ENCODE measurements at places on chromosomes 2 and 18.

DNA sequence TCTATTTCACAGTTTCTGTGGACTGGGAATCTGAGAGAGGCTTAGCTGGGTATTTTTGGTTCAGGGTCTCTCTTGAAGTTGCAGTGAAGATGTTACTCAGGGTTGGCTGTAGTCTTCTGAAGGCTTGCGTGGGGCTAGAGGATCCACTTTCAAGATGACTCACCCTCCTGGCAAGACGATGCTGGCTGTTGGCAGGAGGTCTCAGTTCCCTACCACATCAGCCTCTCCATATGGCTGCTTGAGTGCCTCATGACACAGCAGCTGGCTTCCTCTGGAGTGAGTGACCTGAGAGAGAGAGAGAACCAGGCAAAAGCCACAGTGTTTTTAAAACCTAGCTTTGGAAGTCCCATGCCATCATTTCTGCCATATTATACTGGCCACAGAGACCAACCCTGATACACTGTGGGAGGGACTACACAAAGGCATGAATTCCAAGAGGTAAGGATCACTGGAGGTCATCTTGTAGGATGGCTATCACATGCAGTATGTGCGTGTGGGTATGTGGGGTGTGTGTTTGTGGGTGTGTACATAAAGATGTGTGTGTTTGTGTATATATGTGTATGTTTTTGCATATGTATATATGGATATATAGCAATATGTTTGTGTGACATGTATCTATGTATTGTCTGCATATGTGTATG, 25.1 kb downstream of the DNPEP start:
- DNase-seq = no peak

DNA sequence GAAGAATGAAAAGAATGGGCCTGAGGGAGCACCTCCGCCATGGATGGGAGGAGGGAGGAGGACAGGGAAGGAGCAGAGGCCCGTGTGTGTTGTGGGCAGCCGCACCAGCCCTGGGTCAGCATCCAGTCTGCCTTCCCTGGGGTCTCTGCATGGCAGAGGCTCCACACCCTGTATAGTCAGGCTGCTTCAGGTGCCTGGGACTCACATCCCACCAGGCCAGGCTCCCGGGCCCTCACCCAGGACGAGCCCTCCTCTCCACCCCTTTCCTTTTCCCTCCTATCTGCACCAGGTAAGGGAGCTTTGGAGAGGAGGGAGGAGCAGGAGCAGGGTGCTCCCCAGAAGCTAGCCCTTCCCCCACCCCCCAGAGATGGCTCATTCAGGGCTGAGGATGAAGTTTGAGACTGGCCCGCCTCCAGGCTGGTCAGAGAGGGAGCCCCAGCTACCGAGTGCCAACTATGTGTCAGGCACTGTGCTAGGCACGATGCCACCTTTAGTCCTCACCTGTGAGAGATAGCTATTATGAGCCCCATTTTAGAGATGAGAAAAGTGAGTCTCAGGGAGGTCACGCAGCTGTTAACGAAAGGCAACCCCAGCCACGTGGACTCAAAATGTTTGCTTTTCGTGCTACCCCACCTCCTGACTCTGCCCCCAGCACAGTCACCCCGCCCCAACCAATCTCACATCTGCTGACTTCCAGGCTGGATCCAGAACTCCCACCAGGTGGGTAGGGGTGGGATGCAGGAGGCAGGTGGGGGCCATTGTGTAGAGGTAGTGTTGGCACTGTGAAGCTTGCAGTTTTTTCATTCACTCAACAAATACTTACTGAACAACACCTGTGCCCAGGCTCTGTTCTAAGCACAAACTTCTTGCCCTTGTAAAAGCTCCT, 242.1 kb downstream of the DYSF start:
- no peak for DNase-seq

DNA sequence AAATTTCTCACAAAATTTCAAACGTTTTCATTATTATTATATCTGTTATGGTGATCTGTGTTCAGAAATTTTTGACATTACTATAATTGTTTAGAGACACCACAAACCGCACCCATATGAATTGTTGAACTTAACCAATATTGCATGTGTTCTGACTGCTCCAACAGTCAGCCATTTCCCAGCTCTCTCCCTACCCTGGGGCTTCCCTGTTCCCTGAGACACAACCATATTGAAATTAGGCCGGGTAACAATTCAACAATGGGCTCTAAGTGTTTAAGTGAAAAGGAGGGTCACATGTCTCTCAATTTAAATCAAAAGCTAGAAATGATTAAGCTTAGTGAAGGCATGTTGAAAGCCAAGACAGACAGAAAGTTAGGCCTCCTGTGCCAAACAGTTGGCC, 424.0 kb downstream of the DSC3 start:
- no peak for DNase-seq

DNA sequence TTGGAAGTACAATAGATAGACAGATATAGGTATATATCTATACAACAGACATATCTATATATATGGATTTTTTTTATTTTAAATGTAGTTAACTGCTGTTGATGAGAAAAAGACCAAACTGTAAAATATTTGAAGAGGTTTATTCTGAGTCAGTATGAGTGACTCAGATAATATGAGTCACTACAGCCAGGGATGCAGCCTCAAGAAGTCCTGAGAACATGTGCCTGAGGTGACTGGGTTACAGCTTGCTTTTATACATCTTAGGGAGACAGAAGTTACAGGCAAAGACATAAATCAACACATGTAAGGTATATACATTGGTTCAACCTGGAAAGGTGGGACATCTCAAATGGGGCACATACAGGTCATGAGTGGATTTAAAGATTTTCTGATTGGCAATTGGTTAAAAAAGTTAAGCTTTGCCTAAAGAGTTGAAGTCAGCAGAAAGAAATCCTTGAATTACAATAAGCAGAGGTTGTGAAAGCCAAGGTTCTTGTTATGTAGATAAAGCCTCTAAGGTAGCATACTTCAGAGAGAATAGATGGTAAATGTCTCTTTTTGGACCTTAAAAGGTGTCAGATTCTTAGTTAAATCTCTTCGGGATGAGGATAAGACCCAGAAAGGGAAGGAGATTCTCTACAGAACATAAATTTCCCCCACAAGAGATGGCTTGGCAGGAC, 149.9 kb downstream of the RBM43 start:
- no peak for DNase-seq

Data from CD4-positive, alpha-beta T cell treated with Interleukin-6 for 4 hours (primary cell).